ENCODE measurements at places on chromosomes 2 and 18. TPM values are rescaled to one million over a fixed set of nuclear protein-coding genes. Genes with fewer than 3 reads are reported as not detected.

DNA sequence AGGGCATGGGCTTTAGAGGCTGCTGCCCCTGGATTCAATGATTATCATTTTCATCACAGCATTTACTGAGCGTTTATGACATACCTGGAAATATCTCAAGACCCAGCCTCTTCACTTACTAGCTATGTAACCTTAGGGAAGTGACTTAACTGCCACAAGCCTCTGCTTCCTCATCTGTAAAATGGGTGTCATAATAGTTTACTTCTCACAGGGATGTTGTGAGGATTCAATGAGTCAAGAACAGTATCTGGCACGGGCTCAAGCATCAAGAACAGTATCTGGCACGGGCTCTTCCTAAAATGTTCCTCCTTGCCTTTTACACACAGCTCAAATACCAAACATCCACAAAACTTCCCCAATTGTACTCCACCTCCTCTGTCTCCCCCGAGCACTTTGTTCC lies 31.4 kb downstream of the LGALSL start:
- H3K4me3 ChIP-seq: no peak overlapping the region
- no peaks in the 10 kb centered on the region for H3K36me3 ChIP-seq
- no peak overlapping the region for H3K27ac ChIP-seq
- peaks cover 7% of the 10 kb centered on the region for H3K4me1 ChIP-seq

GRCh38 chr2:178506524-178506923 lies 26.3 kb downstream of the PLEKHA3 start:
- peaks cover 7% of the 10 kb centered on the region for H3K36me3 ChIP-seq
- H3K27ac ChIP-seq: no peak overlapping the region
- DNase-seq: no peak
- peaks cover 2% of the 10 kb centered on the region for H3K4me1 ChIP-seq
- H3K4me3 ChIP-seq: no peak overlapping the region
- no peaks in the 10 kb centered on the region for H3K27me3 ChIP-seq

GRCh38 chr2:118803012-118803411 lies 44.4 kb downstream of the EN1 start:
- H3K27me3 ChIP-seq: peaks cover 64% of the 10 kb centered on the region
- no peaks in the 10 kb centered on the region for H3K36me3 ChIP-seq
- H3K27ac ChIP-seq: no peak overlapping the region
- H3K4me3 ChIP-seq: no peak overlapping the region
- DNase-seq: no peak

DNA sequence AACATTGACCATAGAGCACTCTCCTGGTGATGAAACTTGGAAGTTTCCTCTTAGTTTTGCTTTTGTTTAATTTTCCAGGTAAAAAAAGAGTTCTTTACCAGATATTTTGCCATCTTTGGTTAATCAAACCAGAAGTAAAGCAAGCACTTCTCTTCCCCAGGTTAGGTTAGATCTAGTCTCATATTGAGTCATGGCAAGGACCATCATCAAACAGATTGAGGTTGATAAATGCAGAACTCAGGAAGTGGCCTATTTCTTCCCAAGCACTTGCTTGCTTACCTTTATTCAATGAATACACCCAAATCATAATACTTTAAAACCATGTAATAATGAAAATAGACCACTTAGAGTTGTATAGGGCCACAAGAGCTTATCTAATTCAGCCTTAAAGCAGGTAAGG lies 23.4 kb downstream of the DNAH6 start:
- no peaks in the 10 kb centered on the region for H3K27me3 ChIP-seq
- no peak overlapping the region for H3K4me3 ChIP-seq
- no peak for DNase-seq
- no peaks in the 10 kb centered on the region for H3K36me3 ChIP-seq
- H3K4me1 ChIP-seq: peaks cover 11% of the 10 kb centered on the region

BIN1 gene
- total RNA-seq: 98.8 TPM

ONECUT2 gene
- total RNA-seq: not detected

GRCh38 chr18:58863539-58864145 lies 1.0 kb upstream of the ZNF532 start:
- peak overlapping the region; percentile 51 for H3K4me3 ChIP-seq
- peaks cover 4% of the 10 kb centered on the region for H3K36me3 ChIP-seq
- no peak overlapping the region for H3K27ac ChIP-seq
- H3K4me1 ChIP-seq: peaks cover 4% of the 10 kb centered on the region
- peak; percentile 27 for DNase-seq

SALL3 gene
- not detected for total RNA-seq

RESP18 gene
- total RNA-seq: not detected

DNA sequence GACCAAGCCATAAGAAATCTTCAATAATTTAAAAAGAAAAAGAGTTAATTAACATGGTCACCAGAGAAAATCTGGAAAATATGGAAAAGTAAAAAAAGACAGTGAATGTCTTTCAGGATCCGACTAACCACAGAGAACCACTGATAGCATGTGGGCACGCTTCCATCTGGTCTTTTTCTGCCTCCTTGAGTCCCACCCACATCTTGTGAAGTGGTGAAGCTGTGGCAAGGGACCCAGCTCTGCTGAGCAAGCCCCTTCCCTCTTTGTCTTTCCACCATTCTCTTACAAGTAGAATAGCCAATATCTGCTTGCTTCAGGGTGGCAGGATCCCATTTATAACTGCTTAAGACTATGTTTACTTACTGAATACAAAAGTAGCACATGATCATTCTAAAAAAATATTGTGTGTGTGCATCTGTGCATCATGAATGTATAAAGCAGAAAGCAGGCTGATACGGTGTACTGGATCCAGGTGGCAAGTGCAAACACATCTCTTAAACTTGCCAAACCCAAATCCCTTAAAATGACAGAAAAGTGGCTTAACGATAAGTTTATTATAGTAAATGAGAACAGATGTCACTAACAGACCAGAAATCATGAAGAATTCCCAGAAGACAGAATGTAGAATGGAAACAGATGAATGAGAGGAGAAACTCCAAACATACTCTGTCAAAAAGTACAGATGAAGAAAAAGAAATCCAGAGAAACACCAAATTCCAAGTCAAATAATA lies 52.3 kb downstream of the FOXI3 start:
- H3K36me3 ChIP-seq: no peaks in the 10 kb centered on the region
- H3K27ac ChIP-seq: no peak overlapping the region
- peaks cover 13% of the 10 kb centered on the region for H3K27me3 ChIP-seq
- no peaks in the 10 kb centered on the region for H3K4me1 ChIP-seq
- no peak for DNase-seq

GKN2 gene
- not detected for total RNA-seq

ANKRD30B gene
- not detected for total RNA-seq

GRCh38 chr2:237500681-237501424 lies 13.8 kb downstream of the MLPH start:
- no peaks in the 10 kb centered on the region for H3K36me3 ChIP-seq
- DNase-seq: no peak
- no peak overlapping the region for H3K4me3 ChIP-seq
- peaks cover 6% of the 10 kb centered on the region for H3K4me1 ChIP-seq

- no peak overlapping the region for H3K4me3 ChIP-seq
- H3K27me3 ChIP-seq: peaks cover 4% of the 10 kb centered on the region
- DNase-seq: no peak
- no peak overlapping the region for H3K27ac ChIP-seq
Measured at GRCh38 chr2:100119235-100119634, 23.2 kb downstream of the AFF3 start.

GRCh38 chr2:218658671-218659257 lies 659 bp downstream of the ZNF142 start:
- H3K27me3 ChIP-seq: no peaks in the 10 kb centered on the region
- peaks cover 27% of the 10 kb centered on the region for H3K4me1 ChIP-seq
- DNase-seq: peak; percentile 52
- H3K27ac ChIP-seq: peak overlapping the region; percentile 92

Data from activated naive CD8-positive, alpha-beta T cell treated with anti-CD3 and anti-CD28 coated beads for 36 hours (primary cell).